ENCODE measurements at places on chromosomes 7 and 10.
A peak's percentile ranks its signal among the peaks of the same experiment; 100 is the strongest.

- no peak for DNase-seq
These were observed 32.5 kb downstream of the CCDC6 start for GRCh38 chr10:59873896-59874295.

DNA sequence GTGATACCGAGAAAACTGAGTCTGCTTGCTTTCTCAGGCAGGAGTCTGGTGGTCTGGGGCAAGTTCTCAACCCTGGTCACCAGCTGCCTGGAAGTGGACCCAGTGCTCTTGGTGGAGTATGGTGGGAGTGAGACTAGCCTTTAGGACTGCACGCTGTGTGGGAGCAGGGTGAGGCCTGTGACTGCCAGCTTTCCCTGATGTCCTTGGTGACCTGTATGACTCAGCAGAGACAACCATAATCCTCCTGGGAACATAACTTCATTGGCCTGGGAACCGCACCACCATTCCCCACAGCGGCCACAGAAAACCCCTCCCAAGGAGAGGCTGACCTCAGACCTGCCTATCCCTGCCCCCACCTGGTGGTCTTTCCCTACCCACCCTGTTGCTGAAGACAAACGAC, 139.5 kb upstream of the CHRM2 start:
- peak; percentile 53 for DNase-seq

DNA sequence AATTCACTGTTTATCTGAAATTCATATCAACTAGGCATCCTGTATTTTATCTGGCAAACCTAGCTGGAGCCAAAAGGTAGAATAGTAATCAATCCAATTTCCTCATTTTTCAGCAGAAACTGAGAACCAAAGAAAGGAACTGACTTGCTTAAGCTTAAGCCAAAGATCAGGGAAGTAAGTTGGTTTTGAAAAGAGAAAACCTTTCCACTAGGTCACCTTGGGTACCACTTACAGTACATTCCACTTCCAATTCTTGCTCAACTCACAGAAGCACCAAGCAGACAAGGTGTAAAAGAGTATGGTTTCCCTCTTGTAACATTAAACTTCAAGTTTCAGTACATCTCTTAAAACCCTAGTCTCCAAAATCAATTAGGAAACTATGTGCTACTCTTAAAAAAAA, 79.6 kb downstream of the ZFAND4 start:
- DNase-seq: no peak

- no peak for DNase-seq
These were observed 43.0 kb downstream of the LOXL4 start for GRCh38 chr10:98224996-98225395.

- no peak for DNase-seq
These were observed 70.1 kb downstream of the CREB3L2 start for GRCh38 chr7:137931823-137932222.

GRCh38 chr10:131911451-131911850, 10.6 kb downstream of the PPP2R2D start:
- DNase-seq: peak; percentile 27

DNA sequence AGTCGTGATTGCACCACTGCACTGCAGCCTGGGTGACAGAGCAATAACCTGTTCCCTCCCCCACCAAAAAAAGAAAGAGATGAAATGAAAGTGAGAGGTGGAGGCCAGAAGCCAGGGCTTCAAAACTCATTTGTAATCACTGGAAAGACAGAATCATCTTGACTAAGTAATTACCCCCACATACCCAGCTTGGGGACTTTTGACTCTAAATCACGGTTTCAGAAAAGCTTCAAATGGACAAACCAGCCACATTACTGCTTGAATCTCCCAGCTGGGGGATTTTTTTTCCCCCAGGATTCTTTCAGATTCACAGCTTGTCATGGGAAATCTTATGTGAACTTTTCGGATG, 361.0 kb downstream of the FRMD4A start:
- no peak for DNase-seq

DNA sequence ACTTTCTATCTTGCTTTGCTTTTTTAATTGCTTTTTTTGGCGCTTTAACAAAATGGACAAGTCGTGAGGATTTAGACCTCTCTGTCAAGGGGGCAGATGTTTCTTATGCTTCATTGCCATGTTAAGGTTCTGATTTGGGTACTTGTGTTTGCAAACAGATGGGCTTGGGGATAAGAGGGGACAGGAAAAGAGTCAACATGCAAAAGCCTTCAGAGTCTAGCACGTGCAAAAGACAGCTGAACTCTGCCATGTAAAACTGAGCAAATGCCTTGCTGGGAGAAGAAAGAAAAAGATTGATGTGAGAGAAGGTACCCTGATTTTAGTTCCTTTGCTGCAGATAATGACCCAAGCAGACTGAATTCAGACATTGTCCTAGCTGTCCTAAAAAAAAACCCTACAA, 173.1 kb downstream of the KIAA1217 start:
- DNase-seq: no peak

DNA sequence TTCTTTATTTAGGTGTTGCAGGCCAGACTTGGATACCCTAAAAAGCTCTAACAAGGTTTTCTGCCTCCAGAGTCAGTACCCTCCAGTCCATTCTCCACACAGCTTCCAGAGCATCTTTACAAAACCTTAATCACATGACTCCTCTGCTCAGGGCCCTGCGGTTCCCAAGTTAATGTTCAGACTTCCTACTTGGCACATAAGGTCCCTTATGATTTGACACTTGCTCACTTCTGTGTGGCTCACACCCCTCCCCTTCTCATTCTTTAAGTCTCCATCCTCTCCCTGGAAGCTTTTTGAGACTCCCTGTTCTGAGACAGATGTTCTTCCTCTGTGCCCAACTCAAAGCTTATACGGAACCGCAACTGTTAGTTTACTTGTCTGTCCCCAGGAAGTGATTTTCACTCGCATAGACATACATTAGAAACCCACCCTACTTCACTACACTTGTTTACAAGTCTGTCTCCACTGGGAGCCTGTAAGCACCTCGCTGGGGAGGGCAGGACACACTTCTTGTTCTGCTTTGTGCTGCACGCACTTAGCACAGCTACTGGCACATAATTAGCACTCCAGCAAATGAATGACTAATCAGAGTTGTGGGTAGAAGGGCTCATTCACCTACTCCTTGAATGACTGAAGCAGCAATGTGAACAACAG, 154.3 kb upstream of the LAMB4 start:
- DNase-seq: no peak

DNA sequence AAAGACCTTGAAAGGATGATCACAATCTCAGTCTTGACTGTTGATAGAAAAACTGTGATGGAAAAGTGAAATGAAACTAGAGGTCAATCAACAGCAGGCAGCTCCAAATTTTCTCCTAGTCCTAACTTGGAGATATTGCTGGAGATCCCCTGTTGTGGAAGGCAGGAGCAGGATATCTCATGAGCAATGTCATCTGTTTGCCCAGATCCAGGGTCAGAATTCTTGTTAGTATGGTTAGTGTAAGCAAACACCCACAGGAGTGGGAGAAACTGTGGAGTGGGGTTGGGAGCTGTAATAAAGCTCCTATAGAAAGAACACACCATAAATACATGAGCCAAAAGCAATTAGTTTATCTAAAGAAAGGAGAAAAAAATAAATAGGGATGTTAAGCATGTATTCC, 169.0 kb downstream of the AKR1D1 start:
- no peak for DNase-seq

- DNase-seq: no peak
These were observed 129.5 kb downstream of the KLF6 start for GRCh38 chr10:3655528-3655927.

- DNase-seq: no peak
These were observed 17.8 kb upstream of the MAGI2 start for GRCh38 chr7:79471283-79471682.

DNA sequence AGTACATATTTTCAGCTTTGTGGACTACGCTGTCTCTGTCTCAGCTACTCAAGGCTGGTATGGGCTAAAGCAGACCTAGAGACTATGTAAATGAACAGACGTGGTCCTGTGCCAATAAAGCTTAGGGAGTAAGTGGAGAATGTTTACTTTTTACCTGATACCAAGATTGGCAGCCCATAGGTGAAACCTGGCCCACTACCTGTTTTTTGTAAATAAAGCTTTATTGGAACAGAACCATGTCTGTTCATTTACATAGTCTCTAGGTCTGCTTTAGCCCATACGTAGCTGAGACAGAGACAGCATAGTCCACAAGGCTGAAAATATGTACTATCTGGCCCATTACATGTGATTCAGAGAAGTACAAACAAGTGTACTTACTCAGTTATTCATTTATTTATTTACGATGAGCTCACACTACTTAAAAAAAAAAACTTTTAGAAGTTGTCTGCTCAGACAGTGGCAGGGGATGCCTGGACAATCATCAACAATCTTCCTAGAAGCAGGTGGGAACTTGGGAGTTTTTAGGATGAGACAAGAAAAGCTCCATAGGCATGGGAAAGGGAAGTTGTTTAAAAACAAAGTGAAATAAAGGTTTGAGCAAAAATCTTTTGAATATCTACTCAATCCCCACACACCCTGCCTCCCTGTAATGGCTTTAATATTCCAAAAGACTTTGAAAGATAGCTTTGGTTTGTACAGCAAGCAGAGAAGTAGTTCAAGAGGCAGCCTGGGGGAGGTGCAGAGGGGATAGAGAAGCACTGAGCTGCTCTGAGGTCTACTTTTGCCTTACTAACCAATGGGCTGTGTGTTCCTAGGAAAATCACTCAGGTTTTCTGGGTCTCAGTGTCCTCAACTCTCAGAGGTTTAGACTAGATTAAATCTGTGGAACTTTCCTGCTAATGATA, 114.4 kb upstream of the AFAP1L2 start:
- DNase-seq: no peak

DNA sequence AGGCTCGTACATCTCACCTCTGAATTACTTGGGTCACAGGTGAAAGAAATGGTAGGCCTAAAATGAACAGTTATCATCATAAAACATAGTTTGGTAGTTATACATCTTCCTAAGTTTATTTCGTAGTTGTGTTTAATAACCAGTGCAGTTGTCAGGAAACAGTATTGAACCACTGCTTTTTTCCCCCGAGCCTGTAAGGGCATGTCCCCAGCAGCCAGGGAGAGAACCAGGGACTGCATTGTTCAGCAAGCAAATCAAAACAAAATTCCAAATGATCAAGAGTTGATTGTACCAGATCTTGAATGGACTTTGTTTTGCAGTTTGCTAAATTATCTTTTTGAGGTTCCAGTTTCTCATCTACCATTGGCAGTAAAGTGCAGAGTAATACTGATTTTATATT, 2.4 kb downstream of the EIF4H start:
- no peak for DNase-seq

DNA sequence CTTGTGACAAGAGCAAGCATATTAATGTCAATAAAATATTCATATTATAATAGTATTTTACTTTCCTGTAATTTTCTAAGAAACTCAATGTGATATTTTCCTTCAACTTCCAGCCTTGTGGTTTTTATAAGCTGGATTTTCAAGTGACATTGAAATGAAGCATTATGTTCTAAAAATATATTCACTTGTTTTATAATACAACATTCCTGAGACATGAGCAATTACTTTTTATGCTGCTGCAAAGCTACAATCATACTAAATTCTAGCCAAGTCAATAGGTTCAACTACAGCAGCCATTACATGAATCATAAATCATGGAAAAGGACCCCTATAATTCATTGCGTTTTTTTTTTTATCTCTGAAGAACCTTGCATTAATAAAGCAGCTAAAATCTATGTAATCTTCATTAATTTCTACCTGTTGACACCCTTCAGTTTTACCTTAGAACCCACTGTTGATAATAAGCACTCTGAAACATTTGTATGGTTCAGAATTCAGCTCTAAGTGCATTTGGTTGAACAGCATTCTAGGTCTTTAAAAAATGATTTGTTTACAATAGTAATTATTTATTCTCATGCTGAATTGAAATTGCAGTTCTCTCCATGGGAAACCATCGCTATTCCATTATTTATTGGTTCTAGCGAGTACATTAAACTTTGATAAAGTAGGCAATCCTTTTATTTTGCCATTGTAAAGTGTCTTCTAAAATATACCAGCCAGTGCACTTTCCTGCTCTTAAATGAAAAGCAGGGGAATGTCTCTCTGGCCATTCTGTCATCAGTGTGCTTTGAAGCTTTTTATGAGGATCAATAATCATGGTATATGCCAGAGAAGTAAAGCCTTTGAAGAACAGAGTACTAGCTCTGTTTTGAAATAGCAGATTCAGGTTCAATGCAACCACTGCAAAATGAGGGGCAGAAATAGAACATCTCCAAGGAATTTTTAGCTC, 132.6 kb downstream of the GNAT3 start:
- no peak for DNase-seq

- no peak for DNase-seq
These were observed 85.6 kb downstream of the AOAH start for GRCh38 chr7:36638586-36639263.

DNA sequence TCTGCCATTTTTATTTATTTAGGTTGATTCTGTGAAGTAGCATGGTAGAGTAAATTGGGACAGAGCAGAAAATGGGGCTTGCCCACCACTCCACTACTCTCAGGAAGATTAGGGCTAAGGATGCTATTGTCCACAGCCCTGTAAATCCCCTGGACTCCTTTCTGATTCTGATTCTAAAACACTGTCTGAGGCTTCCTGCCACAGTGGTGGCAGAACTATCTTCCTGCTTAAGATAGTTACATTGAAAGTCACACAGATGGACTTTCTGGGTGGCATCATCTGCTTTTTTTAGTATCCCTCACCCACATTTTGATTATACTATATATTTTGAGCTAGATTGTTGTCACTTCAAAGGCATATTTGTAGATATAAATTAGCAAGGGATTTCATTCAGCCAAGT, 50.0 kb downstream of the SPAM1 start:
- DNase-seq: no peak

- no peak for DNase-seq
These were observed 317.0 kb upstream of the COBL start for GRCh38 chr7:51633596-51633995.

DNA sequence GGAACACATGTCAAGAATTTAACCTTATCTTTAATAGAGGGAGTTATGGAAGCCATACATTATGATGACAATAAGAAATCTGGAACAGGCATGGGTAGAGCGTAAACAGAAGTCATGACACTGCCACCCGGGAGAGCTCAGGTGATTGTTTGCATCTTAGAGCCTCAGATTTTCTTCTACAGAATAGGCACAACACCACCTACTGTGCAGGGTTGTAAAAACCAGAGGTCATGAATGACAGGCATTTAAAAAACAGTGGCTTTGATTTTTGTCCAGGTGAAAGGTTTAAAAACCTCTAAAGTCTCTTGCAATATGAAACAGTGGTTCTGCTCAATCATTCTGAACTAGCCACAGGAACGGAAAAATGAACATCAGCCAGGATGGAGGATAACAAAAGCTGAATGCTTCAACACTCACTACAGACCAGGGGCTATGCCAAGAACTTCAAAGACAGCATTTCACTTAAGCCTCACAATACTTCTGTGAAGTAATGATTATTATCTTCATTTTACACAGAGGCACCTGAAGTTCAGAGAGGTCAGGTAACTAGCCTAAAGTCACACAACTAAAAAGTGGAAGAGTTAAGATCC, 123.8 kb downstream of the SLC25A13 start:
- no peak for DNase-seq

DNA sequence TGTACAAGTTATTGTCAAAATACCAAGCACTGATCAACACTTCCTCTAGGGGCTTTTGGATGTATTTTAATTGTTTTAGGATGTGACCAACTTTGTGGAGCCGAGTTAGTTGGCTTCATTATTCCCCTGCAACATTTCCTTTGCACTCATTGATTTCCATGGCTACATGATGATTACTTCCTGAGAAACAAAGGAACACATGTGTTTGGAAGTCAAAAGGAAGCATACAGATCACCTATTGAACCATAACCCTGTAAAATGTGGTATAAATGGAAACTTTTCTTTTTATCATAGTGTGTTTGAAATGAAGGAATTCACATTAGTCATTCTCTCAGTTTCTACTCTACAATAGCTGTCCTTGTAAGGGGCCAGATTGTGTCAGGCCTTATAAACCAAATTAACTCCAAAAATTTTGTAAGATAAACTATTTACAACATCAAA, 32.2 kb upstream of the EXOC6 start:
- DNase-seq: no peak

GRCh38 chr7:123231021-123232000, 31.5 kb upstream of the SLC13A1 start:
- no peak for DNase-seq
